Activated naive CD8-positive, alpha-beta T cell treated with anti-CD3 and anti-CD28 coated beads for 36 hours (primary cell): ENCODE measurements at places on chromosomes 4 and X. TPM values are rescaled to one million over a fixed set of nuclear protein-coding genes. Genes with fewer than 3 reads are reported as not detected.

The OPHN1 gene
- not detected for total RNA-seq

- H3K27me3 ChIP-seq = no peaks in the 10 kb centered on the region
- no peak overlapping the region for H3K4me3 ChIP-seq
- DNase-seq = no peak
These were observed 27.5 kb downstream of the TSPAN5 start for GRCh38 chr4:98630737-98631454.

The RBM10 gene
- 69.0 TPM for total RNA-seq

The CABS1 gene
- not detected for total RNA-seq
